ENCODE measurements at places on chromosomes 3 and 15. TPM values are rescaled to one million over a fixed set of nuclear protein-coding genes. Genes with fewer than 3 reads are reported as not detected.

DNA sequence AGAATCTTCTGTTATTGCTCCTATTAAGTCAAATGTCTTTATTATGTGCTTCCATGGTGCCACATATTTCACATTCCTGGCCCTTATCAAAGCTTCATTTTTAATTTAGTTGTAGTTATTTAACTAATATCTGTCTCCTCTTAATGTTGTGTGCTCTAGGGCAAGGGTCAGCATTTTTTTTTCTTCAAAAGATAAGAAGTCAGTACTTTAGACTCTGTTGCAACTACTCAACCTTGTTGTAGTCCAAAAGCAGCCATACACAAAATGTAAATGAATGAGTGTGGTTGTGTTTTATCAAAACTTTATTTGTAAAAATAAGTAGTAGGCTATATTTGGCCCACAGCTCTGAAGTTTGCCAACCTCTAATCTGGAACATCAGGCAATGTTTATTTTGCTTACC, 394.7 kb upstream of the CBLB start:
- DNase-seq: no peak

NRROS gene
- total RNA-seq: 24.5 TPM

DNA sequence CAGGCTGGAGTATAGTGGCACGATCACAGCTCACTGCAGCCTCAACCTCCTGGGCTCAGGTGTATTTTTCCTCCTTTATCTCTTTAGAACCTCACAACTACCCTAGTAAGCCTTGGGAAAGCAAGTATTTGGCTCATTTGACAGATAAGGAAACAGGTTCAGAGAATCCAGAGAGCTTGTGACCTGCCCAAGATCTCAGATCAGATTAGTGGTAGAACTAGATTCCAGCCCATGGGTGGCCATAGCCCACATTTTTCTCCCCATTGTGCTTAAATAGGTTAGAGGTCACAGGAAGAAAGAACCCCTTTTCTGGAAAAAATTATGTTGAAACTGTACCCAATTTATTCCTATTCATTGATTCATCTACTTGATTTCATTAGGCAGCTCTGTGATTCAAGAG, 64.3 kb downstream of the TSC22D2 start:
- DNase-seq: no peak

GRCh38 chr15:73946795-73947370, 20.6 kb downstream of the LOXL1 start:
- no peak for DNase-seq

DNA sequence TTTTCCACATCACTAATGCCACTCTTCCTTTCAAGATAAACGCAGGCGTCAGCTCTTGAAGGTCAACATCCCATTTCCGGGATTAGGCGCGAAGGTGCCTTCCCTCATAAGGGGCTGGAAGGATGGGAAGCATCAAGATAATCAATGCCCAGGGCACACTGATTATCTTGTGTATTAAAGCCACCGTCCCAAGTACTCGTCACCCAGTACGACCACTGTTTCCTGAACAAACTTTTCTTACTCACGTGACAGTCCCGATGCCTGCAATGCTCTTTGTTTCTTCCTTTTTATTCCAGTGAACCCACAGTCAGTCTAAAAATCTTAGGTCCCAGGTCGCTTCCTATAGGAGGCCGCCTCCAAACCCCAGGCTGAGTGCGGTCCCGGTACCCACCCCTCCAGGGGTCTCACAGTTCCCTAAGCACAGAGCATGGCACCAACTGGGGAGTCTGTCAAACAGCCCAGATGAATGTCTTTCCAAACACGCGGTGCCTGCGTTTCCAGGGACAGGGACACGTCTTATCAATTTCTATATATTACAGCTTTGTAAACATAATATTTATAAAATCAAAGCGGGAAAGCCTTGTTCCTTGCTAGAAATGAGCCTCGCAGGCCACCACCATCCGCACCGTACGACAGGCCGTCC, 589 bp downstream of the ANAPC13 start:
- no peak for DNase-seq

LDHAL6B gene
- not detected for total RNA-seq

Measured in activated CD4-positive, alpha-beta memory T cell treated with anti-CD3 and anti-CD28 coated beads for 36 hours (primary cell).